RWPE2 (cell line): ENCODE measurements at places on chromosomes 2 and 18.

GRCh38 chr2:39604866-39605265 is 60.9 kb upstream of the TMEM178A start:
- no peak for DNase-seq

- DNase-seq, result no peak
These were observed 126.9 kb upstream of the CTAGE1 start for GRCh38 chr18:22544626-22545025.

- DNase-seq, result no peak
These were observed 13.5 kb upstream of the SFXN5 start for GRCh38 chr2:73084971-73085370.

GRCh38 chr18:48948112-48949049 is 2.4 kb downstream of the SMAD7 start:
- no peak for DNase-seq

GRCh38 chr2:138414014-138414413 is 87.6 kb upstream of the SPOPL start:
- no peak for DNase-seq

- no peak for DNase-seq
These were observed 693 bp upstream of the PDK1 start for GRCh38 chr2:172555272-172555521.

DNA sequence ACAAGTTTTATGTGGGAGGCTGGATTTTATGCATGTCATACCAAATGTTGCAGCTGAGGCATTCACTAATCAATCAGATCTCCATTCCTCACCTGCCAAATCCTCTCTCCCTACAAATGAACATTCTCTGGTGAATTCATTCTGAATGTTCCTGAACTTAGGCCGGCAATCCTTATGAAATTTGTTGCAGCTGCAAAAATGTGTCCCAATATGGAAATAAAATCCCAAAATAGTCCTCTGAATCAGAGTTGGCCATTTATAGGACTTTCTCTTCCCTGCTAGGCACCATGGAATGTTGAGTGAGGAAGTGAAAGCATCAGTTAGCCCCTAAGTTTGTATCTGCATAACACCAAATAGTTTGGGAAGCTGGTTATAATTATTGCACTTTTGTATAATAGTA is 25.6 kb downstream of the GCA start:
- DNase-seq, result no peak

DNA sequence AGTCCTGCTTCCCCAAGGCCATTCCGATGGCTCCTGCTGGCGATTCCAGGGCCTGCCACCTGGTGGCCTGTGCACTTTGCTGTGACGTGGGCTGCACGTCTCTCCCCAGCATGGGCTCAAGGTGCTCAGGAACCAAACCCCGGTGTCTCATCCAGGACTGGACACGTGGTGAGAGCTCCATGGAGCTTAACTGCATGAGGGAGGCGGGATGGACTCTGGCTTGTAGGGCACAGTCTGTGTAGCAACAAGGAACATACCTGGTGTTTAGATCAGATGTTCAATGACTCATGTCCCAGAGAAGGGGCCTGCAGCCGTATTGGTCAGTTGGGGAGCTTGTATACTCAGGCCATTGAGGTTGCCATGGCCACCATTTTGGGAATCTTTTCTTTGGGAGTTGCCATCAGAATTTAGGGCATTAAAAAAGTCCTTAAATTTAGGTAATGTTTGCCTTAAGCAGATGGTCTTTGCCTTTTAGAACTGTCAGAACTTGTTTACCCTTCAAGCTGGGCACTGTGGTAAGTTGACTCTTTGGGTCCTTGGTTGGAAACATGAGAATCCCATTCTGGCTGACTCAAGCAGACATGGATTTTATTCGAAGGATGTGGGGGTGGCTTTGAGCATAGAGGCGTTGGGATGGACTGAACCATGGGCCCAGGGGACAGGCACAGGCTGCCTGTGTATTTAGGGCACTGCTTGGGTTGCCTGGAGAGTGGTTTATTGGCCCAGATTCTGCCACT is 21.0 kb downstream of the AGAP1 start:
- DNase-seq, result peak; percentile 15

GRCh38 chr18:41745166-41746049 is 209.6 kb upstream of the PIK3C3 start:
- peak; percentile 47 for DNase-seq

- DNase-seq, result no peak
These were observed 104.4 kb upstream of the TWIST2 start for GRCh38 chr2:238743243-238744065.

- DNase-seq, result no peak
These were observed 886.0 kb upstream of the CHAC2 start for GRCh38 chr2:52881606-52882005.

GRCh38 chr2:201260302-201260800 is at the start of gene CASP8:
TSS of gene CASP8 (plus strand) at chr2:201260536. CDS start at chr2:201266487, 5,951 bp downstream.
- no peak for DNase-seq

DNA sequence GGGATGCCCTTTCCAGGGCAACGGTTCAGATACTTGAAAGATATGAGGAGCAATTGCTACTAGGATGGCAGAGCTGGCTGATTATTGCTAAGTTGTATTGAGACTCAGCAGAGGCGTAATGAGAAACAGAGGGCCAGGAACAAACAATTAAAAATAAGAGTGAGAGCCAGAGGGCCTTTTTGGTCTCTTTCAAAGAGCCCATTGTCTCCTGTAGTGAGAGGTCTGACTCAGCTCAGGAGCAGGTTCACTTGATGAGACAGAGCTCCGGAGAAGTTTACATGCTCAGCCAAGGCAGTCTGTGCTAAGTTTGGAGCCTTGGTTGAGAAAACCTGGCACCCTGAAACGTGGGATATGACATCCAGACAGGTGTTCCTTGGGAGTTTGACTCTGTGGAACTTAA is 303.9 kb upstream of the DLGAP1 start:
- DNase-seq, result no peak

DNA sequence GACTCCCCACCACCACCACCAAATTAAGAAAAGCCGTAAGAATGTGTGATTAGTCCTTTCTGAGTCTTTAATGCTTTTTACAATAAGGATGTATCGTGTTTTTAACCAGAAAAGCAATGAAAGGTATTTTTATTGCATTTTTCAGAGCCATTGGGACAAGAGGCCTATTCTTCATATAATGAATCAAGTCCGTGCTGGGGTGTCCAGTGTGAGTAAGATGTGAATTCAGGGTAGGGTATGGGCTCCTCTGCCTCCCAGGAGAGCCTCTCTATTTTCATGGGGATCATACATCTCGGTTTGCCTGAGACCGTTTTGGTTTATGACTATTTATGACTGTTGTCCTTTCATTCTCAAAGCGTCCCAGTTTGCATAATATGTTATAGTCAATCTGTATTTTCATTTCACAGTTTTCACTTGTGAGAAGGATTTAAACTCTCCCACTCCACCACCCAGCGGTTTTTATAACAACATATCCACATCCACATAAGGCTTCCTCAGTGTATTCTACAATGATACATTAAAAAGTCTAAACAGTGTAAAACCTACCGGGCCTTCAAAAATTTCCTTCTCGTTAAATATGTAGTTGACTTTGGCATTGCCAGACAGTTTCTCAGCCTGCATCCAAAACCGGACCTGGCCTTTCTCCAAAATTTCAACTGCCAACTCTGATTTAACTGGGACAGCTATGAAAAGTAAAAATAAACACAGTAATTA is 80.8 kb upstream of the LPIN2 start:
- no peak for DNase-seq

GRCh38 chr2:62216113-62216512 is 20.2 kb downstream of the B3GNT2 start:
- no peak for DNase-seq

DNA sequence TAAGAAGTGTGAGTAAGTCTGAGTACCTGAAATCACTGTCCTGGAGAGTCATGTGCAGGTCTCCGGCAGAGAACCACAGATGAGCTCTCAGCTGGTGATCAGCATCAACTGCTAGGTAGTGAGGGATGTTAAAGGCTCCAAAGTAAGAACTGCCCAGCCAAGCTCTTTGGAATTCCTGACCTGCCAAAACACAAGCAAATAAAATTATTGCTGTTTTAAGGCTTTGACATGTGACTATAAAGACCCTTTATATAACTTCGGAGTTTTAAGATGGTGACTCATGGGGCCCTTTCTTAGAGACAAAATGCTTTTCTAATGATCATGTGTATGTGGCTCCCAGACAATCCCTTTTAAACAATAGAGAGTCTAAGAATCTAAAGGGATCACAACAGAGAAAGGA is 855.7 kb downstream of the TRIB2 start:
- DNase-seq, result no peak

- DNase-seq, result no peak
These were observed 17.3 kb downstream of the PDCD1 start for GRCh38 chr2:241841181-241842066.

GRCh38 chr18:70219688-70220087 is 14.2 kb upstream of the RTTN start:
- DNase-seq, result no peak

GRCh38 chr2:183059561-183059960 is 19.0 kb upstream of the DUSP19 start:
- DNase-seq, result no peak

- no peak for DNase-seq
These were observed 104.6 kb downstream of the TPGS2 start for GRCh38 chr18:36724169-36724568.
